H4 (cell line): ENCODE measurements at places on chromosomes 11 and 22. TPM values are rescaled to one million over a fixed set of nuclear protein-coding genes. Genes with fewer than 3 reads are reported as not detected.

GRCh38 chr11:127106938-127107337 lies 106.4 kb upstream of the KIRREL3 start:
- DNase-seq: no peak

GRCh38 chr11:78020246-78020645 lies 2.8 kb downstream of the KCTD14 start:
- no peak for DNase-seq

- no peak for DNase-seq
These were observed 23.8 kb downstream of the NPTXR start for GRCh38 chr22:38820020-38820419.

- DNase-seq: no peak
These were observed 47.0 kb upstream of the TIMP3 start for GRCh38 chr22:32754413-32755041.

- no peak for DNase-seq
These were observed 34.6 kb downstream of the CSNK2A3 start for GRCh38 chr11:11318461-11318860.

GRCh38 chr11:100640071-100640470 lies 47.0 kb upstream of the ARHGAP42 start:
- DNase-seq: no peak

The ADM2 gene
- total RNA-seq: 0.17 and 0.39 TPM in 2 replicates

The TPST2 gene
- 13.8 and 14.2 TPM in 2 replicates for total RNA-seq

The KDM4F gene
- total RNA-seq: not detected in 2 replicates
